Urinary bladder (tissue), 4 donors: ENCODE measurements at places on chromosomes 5 and 9. TPM values are rescaled to one million over a fixed set of nuclear protein-coding genes. Genes with fewer than 3 reads are reported as not detected.

The PCDHAC2 gene
- total RNA-seq = 3.0 TPM

The ADAMTSL1 gene
- total RNA-seq = 42.3 TPM

The ARID3C gene
- total RNA-seq = not detected

The CDH6 gene
- total RNA-seq = 18.9 TPM

The PCDHA9 gene
- 0.90 TPM for total RNA-seq

The ARSB gene
- total RNA-seq = 27.0 TPM

The CDHR2 gene
- total RNA-seq = not detected

GRCh38 chr5:94113-94892 lies 2.3 kb downstream of the PLEKHG4B start:
- no peak for DNase-seq

- no peak for DNase-seq
These were observed 188.5 kb upstream of the SNX2 start for GRCh38 chr5:122586351-122586750.
